ENCODE measurements at places on chromosomes 16 and 17. TPM values are rescaled to one million over a fixed set of nuclear protein-coding genes. Genes with fewer than 3 reads are reported as not detected.

DNA sequence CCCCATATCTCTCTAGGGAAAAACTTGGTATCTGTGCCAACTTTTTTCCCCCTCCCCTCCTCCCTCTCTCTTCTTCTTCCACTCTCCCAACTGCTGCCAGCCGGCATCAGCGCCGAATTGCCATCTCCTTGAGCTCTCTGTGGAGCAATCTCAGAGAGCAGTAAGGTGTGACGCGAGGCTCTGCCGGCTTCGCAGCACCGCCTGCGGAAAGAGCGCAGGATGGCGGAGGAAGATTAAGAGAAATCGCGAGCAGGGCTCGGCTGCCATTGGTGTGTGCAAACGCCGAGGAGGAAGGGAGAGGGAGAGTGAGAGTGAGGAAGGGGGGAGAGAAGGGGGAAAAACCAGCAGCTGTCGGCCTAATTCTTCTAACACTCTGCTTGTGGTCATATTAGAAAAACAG is 44.2 kb downstream of the NEUROD2 start:
- peak; percentile 81 for DNase-seq

- DNase-seq, result peak; percentile 44
Measured at GRCh38 chr17:21019976-21020586, 22.7 kb downstream of the USP22 start.

GRCh38 chr17:50396261-50397110 is 837 bp downstream of the LRRC59 start:
- DNase-seq, result peak; percentile 19

DNA sequence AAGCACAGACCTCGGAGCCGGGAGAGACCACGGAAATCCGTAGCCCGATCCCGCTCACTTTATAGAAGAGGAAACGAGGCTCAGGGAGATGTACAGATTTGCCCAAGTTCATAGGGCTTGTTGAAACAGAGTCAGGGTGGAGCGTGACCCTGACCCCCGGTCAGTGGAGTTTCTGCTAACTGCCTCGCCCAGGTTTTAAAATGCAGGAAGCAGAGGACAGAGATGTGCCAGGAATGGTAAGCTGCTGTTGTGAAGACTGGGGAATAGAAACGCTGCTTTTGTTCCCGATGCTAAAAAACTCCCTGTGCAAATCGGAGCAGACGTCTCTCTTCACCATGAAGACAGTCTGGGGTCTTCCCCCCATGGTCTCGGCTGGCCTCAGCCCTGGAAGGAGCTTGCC is 403.0 kb downstream of the SEC14L1 start:
- no peak for DNase-seq

DNA sequence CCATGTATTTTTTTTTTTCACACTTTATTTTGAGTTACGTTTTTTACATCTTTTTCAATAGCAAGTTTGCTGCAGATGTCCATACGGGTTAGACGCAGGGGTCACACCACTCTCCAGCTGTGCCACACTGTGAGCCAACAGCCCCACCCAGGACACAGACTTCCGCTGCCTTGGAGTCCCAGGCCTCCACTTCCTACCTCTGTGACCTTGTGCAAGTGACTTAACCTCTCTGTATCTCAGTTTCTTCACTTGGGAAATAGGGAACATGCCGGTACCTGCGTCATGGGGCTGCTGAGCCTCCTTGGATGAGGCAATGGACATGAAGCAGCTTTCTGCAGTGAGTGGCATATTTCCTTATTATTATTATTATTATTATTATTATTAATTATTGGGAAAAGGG is 3.3 kb upstream of the PITPNA start:
- DNase-seq, result no peak

- no peak for DNase-seq
Measured at GRCh38 chr17:3879186-3879585, 13.7 kb downstream of the CAMKK1 start.

GRCh38 chr17:19418251-19418992 is 7.4 kb downstream of the RNF112 start:
- no peak for DNase-seq

GRCh38 chr17:5832886-5833285 is 237.3 kb upstream of the WSCD1 start:
- peak; percentile 84 for DNase-seq

DNA sequence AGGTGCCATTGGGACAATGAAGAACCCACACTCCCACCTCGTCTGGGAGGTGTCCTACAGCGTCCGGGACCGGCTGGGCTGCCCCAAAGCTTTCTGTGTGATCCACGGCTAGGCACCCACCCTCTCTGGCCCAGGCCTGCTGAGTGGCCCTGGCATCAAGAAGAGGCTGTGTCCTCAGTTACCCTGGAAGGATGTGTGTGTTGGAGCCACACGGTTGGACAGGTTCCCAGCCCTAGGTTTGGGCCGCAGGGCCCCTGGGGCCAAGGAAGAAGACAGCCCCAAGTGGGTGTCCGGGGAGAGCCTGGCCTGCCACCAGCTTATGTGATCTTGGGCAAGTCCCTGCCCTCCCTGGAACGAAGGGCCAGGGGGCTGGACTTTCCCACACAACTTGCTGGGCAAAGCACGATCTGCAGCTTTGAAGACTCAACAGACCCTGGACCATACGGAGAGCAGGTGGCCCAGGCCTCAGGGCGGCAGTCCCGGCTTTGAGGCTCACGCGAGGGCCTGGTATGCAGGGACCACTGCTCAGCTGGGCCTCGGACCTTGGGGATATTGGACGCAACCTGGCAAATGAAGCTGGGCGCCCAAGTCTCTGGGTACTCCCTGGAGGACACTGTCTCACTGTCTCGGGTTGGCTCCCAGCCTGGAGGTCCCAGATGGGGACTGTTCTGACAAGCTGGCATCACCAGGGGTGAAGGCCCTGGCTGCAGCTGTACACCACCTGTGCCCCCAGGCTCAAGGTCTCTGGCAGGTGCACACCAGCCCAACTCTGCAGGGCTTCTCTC is 17.5 kb downstream of the MYBBP1A start:
- DNase-seq, result no peak

- DNase-seq, result no peak
Measured at GRCh38 chr16:88732172-88732960, 26.1 kb downstream of the CTU2 start.

DNA sequence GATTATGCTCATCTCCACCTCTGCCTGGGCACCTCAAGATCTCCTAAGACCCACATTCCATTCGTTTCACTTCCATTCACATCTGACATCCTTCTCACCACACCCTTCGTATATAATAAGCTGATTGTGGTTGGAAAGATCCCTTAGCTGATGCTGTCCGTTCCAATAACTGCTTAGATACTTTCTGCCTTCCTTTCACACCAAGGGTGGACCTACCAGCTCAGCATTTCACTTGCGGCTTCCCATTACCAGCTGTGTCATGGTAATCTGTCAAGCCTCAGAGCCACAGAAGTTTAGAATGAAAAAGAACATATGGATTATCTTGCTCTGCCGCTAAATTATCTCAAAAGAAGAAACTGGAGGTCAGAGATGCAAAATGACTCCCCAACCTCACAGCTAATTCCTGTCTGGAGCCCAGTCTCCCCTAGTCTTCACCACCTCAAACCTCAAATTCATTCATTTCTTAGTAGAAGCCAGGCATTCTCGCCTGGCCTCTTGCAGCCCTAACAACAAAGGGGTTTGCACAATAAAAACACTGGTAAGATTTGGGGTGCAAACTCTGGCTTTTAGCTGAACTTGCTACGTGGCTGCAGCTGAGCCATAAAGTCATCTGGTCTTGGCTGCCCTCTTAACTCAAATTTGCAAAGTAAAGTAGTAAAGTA is 182.8 kb upstream of the HS3ST3A1 start:
- DNase-seq, result peak; percentile 1

DNA sequence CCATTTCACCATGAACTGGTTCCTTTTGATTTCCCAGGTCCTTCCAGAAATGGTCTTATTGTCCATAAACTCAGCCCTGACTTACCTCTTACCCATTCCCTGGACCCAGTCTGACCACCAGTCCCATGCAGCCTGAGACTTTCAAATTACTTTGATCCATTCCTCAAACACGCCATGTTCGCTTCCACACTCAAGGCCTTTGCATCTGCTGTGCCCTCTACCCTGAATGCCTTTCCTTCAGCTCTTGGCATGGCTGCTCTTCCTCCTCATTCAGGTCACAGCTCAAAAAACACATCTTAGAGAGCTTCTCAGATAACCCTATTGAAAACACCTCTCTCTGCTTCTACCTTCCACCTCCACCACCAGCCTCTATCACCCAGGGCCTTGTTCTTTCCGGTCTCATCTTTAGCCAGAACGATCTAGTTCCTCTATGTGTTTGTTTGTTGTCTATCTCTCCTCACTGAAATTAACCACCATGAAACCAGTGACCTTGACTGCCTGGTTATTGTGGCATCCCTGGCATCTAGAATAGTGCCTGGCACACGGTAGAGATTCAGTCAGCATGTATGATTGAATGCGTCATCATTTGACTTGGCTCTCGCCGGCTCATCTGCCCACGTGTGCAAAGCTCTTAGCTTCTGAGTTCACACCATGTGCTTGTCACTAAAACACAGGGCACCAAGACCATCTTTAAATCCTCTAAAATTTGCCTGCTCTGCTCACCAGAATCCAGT is 12.8 kb downstream of the CRYM start:
- DNase-seq, result no peak

DNA sequence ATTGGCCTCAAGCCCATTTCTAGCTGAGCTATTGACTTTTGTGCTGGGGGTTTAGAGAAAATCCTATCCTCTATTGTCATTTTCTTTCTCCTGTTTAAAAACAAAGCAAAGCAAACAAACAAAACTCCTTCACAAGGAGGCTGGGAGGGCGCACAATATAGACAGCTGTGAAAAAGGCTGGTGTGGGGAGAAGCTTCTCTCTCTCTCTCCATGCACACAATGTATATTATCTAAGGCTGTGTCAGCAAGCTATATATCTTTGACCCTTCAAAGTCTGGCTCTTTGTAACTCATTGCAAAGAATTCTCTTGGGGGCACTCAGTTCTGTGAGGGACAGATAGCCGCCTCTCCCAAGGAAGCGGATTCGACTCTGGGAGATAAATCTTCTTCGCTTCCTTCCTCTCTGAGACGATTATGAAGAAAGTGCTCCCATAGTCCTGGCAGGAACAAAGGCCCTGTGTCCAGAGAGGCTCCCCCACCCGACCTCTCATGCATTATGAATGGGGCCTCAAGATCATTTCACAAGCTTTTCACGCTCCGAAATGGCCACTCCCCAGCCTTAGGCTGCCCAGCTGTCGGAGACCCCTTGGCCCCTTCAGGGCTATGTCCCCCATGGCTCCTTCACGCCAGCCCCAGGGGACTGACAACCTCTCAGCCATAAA is 33.2 kb upstream of the MEAK7 start:
- DNase-seq, result no peak

DNA sequence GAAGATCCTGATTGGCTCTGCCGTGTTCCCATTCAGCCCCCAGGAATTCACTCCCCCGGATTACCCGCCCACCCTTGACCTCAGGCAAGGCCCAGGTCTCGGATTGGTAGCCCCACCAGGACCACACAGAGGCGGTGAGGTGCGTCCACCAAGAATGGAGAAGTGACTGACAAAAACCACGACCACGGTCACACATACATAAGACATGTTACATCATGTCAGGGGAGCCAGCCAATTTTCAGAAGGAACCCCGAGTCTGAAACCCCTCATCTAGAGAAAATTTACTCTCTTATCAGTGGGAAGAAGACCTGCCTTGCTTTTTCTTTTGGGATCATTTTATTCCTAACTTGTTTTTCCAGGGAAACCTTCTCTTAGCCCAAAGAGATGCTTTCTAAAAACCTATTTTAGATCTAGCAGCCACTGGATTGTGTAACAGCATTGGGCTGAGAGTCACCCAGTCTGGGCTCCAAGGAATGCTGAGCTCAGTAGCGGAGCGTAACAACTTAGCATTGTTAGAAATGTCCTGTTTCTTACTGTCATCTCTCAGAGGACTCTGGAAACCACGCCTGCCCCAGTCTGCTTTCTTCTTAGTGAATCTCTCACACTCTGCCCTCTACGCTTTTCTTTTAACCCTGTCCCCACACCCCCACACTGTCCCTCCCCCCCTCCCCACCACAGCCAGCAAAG is 164.1 kb downstream of the CMIP start:
- DNase-seq, result no peak

GRCh38 chr17:59530531-59530930 is 34.9 kb upstream of the DHX40 start:
- no peak for DNase-seq

- DNase-seq, result no peak
Measured at GRCh38 chr16:11117576-11118211, 138.3 kb downstream of the SOCS1 start.

DNA sequence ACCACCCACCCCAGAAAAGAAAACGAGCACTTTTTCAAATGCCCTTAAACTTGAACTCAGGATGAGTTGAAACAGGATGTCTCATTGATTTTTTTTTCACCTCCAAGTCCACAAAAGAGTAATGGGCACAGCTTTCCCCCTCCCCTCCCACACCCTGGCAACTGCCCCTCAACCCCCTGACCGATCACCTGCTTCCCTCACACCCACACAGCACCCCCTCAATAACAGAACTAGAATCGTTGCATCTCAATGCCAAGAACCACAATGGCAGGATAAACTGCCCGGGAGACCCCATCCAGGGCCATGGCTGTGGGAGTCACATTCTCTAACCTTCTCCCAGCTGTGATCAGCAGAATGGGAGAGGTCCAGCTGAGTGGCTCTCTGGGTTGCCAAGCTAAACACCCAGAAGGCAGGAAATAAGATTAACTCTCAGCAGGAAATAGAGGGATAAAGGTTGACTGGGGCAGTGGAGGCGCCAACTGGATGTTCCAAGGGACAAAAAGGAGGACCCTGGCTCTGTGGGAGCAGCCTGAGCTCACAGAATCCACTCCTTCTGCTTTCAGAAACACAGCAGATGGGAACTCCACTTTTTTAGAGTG is 128.0 kb upstream of the SDK2 start:
- DNase-seq, result no peak

- DNase-seq, result no peak
Measured at GRCh38 chr16:6797223-6797622, 535.4 kb upstream of the RBFOX1 start.

GRCh38 chr17:79338604-79339003 is 264.0 kb downstream of the ENGASE start:
- no peak for DNase-seq

DNA sequence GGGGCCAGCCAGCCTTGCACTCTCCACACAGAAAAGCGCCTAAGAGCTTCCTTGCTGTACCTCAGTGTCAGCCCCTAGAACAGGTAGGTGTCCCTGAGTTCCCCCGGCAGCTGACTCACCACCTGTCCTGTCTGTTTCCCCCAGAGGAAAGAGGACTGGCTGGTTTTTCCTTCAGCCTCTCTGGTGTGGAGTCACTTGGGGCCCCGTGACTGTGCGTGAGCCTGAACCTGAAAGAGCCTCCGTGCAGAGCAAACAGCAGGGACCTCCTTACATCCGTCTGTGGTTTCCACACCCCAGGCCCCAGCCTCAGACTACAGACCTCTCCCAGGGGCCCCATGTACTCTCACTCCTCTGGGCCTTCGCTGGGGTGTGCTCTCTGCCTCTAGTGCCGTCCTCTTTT is 87.8 kb downstream of the GNAO1 start:
- DNase-seq, result no peak

GRCh38 chr17:81522491-81523401 is 5.4 kb upstream of the FSCN2 start:
- peak; percentile 92 for DNase-seq

The DRC3 gene
- 1.1 TPM for polyA plus RNA-seq

The KIF2B gene
- 0.08 TPM for polyA plus RNA-seq

The TEKT1 gene
- polyA plus RNA-seq, result not detected

The CDH15 gene
- 0.63 TPM for polyA plus RNA-seq

The PDIA2 gene
- 0.39 TPM for polyA plus RNA-seq

The TERB1 gene
- polyA plus RNA-seq, result not detected

The SLX4 gene
- polyA plus RNA-seq, result 3.0 TPM

The LIG3 gene
- 16.4 TPM for polyA plus RNA-seq

The PLEKHM1 gene
- 4.4 TPM for polyA plus RNA-seq

The DBF4B gene
- polyA plus RNA-seq, result 9.9 TPM

The SLC16A13 gene
- 2.2 TPM for polyA plus RNA-seq

The TLCD2 gene
- polyA plus RNA-seq, result 0.70 TPM
